ENCODE measurements at places on chromosomes 16 and 17. TPM values are rescaled to one million over a fixed set of nuclear protein-coding genes. Genes with fewer than 3 reads are reported as not detected.

Gene ANKS3
- total RNA-seq: 37.1 TPM

DNA sequence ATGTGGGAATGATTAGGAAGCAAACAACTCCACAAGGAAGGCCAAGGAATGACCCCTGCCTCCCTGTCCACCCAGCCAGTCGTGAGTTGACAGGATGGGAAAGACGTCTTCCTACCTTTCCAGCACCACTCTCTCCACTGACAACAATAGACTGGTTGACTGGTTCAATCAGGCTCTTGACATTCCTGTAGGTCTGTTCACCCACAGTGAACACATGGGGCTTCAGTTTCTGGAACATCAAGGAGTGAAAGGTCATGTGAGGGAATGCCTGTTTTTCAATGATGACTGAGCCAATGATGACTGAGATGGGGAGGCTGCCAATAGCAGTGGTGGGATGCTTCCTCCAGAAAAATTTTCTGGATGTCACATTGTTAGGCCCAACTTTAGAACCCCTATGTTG is 9.6 kb downstream of the MYO19 start:
- ATAC-seq: no peak

DNA sequence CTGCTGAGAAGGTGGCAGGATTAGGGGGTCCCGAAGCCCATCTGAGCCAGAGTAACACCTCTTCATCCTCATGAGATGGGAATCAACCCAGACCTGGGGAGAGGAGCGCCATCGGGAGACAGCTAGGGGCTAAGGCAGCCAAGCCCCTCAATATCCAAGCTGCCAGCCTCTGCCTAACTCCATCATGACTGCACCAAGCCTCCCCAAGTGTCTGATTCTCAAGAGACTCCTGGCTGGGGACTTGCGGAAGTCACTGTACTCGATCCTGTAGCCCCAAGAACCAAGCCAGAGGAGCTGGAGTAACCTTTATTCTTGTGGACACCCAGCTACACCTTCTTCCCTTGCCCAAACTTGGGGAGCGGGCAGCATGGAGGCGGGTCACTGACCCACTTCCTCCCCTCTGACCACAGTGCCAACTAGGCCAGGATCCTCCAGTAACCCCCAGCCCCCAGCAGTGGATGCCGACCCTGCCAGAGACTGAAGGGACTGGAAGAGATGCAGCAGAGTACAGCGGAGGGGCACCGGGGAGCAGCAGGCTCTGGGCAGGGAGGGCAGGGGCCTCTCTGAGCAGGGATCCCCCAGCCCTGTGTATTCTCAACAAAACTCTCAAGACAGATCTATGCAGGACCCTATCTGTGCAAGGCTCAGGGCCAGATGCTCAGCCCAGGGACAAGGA is 13.3 kb downstream of the HDAC5 start:
- ATAC-seq: no peak

DNA sequence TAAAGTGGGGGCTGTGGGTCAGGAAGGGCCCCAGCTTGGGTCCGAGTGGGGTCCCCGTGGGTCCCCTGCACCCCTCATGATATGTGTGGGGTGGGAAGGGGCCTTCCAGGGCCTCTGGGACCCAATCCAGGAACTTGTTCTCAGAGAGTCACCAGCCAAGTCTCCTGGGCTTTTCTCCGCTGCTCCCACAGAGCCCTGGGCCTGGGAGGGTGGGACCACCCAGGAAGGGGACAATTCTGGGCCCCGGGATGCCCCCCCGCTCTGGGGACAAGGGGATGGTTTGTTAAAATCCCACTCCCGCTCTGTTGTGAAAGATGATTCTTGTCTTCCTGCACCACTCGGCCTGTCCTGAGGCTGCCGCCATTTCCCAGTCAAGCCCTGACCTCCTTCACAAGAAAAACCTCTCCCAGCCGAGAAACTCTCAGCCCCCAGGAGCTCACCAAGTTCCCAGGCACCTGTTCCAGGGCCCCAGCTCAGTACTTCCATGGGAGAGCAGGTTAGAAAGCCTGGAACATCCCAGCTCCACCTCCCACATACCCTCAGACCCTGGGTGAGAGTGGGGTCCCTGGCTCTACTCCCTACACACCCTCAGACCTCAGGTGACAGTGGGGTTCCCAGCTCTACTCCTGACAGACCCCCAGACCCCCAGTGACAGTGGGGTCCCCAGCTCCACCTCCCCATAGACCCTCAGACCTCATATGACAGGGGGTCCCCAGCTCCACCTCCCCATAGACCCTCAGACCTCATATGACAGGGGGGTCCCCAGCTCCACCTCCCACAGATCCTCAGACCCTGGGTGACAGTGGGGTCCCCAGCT is 75.1 kb downstream of the METRNL start:
- no peak for ATAC-seq

DNA sequence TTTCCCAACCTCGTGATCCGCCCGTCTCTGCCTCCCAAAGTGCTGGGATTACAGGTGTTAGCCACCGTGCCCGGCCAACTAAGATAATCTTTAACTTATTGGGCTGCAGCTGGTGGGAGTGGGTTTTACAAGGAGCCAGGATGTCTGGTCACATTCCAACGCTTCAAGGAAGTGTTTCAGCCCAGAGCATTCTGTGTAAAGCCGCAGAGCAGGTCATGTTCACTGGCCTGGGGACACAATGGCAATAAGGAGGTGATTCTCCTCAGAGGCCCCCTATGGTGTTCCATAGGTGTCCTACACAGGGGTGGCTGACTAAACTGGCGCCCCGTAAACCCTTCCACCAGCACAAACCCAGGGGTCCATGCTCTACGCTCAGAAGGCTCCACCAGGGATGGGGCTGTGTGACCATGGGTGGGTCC is 1.2 kb downstream of the QPRT start:
- no peak for ATAC-seq

- ATAC-seq: no peak
These were observed 24.7 kb downstream of the UTP4 start for GRCh38 chr16:69157196-69157595.

DNA sequence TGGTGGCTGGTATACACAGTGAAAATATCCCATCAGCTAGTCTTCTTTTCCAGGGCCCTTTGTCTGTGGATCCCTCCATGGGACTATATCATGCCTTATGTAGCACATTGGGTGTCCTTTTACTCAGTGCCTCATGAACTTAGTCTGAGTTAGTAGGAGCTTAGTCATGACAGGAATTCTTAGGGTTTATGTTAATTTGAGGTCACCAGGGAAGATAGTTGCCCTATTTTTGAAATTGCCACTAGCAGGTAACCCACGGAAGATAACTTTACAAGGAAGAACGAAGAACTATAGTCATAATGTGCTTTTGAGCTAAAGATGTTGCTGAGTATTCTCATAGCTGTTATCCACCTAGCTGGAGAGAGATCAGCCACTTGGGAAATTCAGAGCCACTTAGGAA is 14.8 kb upstream of the PLK1 start:
- ATAC-seq: no peak

- ATAC-seq: no peak
These were observed 35.6 kb downstream of the DHRS7B start for GRCh38 chr17:21162394-21162775.

DNA sequence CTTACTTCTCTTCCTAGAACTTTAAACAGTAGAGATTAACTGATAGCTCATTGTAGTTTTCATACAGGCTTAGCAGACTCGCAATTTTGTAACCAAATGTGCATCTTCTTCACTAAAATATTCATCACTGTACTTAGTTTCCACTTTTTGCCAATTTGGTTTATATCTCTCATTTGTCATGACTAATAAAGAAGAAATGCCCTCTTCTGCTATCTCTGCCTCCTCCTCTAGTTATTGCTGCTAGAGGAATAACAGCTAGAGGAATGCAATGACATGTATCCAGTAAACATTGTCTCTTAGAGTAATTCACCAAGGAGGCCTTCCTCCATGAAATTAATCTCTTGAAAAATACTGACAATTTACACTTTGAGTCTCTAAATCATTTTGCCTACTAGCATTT is 115.5 kb upstream of the COX10 start:
- no peak for ATAC-seq

Measured in motor neuron (in vitro differentiated cells).